Posterior vena cava (tissue), 2 donors: ENCODE measurements at places on chromosomes 2 and 18. TPM values are rescaled to one million over a fixed set of nuclear protein-coding genes. Genes with fewer than 3 reads are reported as not detected.

- DNase-seq = no peak
These were observed 135.3 kb downstream of the RTP5 start for GRCh38 chr2:242004902-242005230.

CYP26B1 gene
- total RNA-seq = 5.1 TPM

CHRNG gene
- total RNA-seq = not detected

- DNase-seq = peak; percentile 72
These were observed 13.7 kb downstream of the ADRA2B start for GRCh38 chr2:96102596-96103186.

DNA sequence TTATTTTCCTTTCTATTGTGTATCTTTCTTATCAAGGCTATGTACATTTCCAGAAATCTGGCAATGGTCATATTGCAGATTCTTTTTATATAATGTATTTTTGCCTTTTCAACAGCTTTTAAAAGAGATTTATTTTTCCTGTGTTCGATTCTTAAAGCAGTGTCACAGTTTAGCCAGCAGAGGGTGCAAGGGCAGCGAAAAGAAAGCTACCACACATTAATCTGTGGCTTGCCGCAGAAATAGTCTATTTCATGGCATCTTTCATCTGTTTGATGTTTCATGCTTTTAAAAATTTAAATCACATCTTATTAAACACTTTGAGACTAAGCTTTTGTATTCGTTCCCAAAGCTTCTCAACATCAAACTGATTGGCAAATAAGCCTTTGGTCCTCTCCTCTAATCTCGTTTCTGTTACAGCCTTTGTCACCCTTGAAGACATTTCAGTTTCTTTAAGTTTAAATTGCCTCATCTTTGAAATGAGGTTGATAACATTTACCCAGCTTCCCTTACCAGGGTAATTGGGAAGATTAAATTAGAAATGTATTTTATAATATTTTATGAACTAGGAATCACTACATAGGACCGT lies 73.3 kb downstream of the PIK3C3 start:
- DNase-seq = no peak

- DNase-seq = peak; percentile 73
These were observed 10.6 kb upstream of the CIB4 start for GRCh38 chr2:26651799-26652198.

GRCh38 chr2:71546275-71546638 lies 92.9 kb downstream of the DYSF start:
- DNase-seq = no peak

- no peak for DNase-seq
These were observed 10.8 kb downstream of the GALNT1 start for GRCh38 chr18:35592298-35592697.

PRADC1 gene
- total RNA-seq = 16.8 TPM

DNA sequence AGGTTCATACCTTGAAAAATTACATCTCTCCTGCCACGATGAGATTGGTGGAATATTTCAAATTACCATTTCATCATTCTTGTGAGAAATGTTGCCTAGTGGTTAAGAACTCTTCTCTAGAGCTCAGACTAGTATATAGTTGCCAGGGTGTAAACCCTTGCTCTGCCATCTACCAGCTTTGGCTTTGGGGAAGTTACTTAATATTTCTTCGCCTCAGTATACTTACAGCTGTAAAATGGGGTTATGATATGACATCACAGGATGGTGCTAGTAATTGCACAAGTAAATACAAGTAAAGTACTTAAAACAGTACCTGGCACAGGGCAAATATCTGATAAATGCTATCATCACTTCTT lies 1.5 kb downstream of the SPOPL start:
- no peak for DNase-seq

DNA sequence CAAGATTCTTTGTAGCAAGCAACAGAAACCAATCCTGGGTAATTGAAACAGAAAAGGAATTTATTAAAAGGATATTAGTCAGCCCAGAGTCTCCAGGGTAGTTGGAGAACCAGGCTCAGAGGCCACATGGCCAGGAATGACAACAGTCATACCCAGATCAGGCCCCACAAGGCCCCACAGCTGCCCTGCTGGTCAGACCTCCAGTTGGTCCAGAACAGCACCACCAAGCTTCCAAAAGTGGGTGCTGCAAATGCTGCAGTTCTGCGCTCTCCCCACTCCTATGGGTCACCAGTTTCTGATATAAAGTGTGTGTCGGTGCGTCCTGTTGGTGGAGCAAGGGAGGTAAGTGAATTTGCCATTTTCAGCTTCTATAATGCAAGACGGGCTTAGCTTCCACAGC lies 29.9 kb downstream of the KLHL29 start:
- no peak for DNase-seq

MITD1 gene
- total RNA-seq = 22.9 TPM

GRCh38 chr18:42087876-42088275 lies 132.8 kb downstream of the PIK3C3 start:
- DNase-seq = no peak

AQP12A gene
- not detected for total RNA-seq

NCKAP5 gene
- total RNA-seq = 2.0 TPM

- DNase-seq = no peak
These were observed 15.0 kb downstream of the RTTN start for GRCh38 chr18:70190529-70190928.

SLC19A3 gene
- 2.4 TPM for total RNA-seq

CD8B2 gene
- not detected for total RNA-seq

ACVR1C gene
- total RNA-seq = 0.52 TPM

NRP2 gene
- 80.8 TPM for total RNA-seq

- DNase-seq = no peak
These were observed 87.2 kb downstream of the B3GNT2 start for GRCh38 chr2:62283147-62283546.

DNA sequence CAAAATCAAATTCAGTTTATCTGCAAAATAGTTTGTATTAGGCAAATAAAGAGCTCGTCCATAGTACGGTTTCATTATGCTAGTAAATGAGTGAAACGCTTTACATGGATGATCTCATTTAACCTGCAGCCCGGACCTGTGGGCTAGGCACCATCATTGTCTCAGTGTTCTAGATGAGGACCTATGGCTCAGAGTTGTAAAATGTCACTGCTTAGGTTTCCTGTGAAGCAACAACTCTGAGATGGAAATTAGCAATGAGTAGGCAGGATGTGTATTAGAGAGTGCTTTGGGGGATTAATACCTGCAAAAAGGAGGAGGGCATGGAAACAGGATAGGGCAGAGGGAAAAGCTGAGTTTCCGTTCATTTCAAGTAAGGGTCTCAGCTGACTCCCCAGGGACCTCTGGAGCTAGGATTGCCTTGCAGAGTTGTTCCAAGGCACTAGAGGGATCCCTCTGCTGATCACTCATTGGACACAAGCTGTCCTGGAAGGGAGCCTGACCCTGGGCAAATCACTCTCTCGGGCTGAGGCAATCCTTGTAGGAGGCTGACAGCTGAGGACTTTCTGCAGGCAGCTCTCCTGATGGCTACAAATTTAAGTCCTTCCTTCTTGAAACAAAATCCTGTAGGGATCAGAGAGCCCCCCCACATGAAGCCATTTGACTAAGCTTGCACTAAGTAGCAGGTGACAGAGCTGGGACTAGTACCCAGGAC lies 58.8 kb upstream of the SIX2 start:
- peak; percentile 14 for DNase-seq

DNA sequence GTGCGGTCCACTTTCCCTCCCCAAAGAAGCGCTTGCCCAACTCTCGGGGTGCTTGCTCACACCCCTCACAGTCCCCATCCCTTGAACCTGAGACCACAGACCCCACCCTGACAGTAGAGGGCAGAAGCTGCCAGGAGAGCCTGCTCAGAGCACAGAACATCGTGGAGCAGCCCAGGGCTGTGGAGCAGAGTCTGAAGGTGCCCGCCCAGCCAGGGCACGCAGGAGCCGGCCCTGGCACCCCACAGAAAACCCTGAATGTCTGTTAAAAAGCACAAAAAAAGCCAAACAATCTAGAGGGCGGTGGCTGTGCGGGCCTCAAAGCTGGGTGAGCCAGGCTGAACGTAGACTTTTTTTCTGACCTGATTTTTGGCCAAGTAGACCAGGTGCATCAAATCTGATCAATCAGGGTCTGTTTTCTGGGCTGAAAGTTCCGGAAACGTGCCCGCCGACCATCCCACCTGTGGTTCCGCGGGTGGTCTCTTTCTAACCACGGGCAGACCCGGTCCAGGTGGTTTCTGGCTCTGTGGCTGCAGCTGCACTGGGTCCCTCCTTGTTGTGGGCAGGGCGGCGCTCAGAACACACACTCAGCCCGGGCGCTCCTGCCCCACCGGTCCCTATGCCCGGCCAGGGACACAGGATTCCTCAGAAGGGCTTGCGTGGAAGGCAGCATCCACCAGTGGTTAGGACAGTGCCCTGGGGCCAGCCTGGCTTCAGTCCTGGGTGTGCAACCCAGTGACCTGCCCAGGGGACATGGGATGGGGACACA lies 66.3 kb downstream of the SLC66A2 start:
- DNase-seq = no peak

DNA sequence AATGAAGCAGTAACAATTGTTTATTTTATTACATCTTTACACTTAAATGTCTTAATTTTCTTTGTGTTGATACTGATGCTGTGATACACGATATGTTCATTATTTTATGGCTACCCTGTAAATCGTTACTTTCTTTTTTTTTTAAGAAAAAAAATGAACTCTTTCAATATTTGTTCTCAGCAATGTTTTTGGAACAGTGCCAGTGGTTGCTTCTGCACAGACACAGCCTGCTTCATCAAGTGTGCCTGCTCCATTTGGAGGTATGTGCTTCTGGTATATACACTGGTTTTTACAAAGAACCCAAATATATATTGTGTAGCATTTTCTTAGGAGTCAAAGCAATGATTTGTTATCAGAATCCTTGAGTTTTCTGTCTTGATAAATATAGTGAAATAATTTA lies 62.2 kb upstream of the SCYGR2 start:
- no peak for DNase-seq

GRCh38 chr2:106995556-106995955 lies 109.6 kb upstream of the ST6GAL2 start:
- no peak for DNase-seq

PARD3B gene
- total RNA-seq = 48.1 TPM

GRCh38 chr2:240215676-240216051 lies 75.2 kb upstream of the OTOS start:
- peak; percentile 42 for DNase-seq

DNA sequence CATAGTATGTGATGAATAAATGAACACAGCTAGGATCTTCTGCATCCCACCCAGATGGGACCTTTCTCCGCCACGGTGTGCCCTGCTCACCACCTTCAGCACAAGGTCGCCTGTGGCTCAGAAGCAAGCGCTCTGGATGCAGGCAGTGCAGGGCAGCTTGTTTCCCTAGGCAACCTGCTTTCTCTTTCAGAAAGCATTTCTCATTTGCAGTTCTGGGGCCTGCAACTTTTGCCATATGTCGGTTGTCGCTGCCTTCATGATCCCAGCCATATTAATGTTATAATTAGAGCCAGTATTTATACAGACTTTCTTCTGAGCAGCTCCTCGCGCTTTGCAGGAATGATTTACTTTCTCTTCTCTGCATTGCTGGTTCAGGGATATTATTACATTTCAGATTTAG lies 692.8 kb downstream of the RNF144A start:
- no peak for DNase-seq

GRCh38 chr2:182901748-182902147 lies 35.3 kb upstream of the FRZB start:
- DNase-seq = no peak

DNA sequence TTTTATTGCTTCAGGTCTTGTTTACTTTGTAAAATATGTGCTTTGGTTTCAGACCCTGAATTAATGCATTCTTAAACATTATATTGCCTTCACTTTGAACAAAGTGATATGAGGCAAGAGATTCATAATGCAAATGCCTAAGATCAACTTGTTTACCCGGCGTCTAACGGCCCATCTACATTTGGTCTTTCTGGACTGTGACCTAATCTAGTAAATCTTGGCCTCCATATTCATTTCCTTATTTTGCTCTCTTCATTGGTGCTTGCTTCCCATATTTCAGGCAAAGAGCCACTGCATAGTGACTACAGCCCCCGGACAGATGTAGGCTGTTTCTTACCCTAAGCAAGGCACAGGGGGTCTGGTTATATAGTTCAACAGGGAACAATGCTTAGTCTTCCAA lies 53.0 kb upstream of the SLC39A10 start:
- DNase-seq = no peak

IL36B gene
- total RNA-seq = not detected

CENPA gene
- not detected for total RNA-seq

DNA sequence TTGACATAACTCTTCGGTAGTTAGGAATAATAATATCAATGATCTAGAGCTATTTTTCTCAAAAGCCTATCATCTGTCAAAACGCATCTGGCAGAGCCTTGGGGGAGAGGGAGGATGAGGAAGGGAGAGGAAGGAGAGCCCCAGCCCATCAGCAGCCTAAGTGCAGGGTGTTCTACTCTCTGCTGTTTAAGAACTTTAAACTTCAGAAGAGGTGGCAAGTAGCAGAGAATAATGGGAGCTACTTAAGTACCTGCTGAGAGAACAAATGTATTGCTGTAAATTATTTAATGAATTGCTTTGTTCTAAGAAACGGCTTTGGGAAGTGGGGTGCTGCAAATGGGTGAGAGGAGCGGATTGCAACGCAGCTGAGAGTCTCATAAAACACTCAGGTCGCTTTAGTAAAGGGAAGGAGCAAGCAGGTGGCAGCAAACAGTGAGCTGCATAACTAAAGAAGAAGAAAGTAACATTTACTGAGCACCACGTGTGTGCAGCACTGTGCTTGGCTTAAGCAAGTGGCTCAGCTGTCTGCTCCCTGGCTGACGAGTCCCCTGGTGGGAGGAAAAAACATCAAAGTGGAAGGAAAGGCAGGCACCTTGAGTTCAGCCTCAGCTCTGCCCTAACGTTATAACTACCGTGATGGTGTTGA lies 26.3 kb upstream of the SH3RF3 start:
- no peak for DNase-seq

NLRC4 gene
- 3.5 TPM for total RNA-seq

- DNase-seq = no peak
These were observed 105.9 kb upstream of the AQP4 start for GRCh38 chr18:26971409-26971808.
